ENCODE measurements at places on chromosomes 4 and X.

DNA sequence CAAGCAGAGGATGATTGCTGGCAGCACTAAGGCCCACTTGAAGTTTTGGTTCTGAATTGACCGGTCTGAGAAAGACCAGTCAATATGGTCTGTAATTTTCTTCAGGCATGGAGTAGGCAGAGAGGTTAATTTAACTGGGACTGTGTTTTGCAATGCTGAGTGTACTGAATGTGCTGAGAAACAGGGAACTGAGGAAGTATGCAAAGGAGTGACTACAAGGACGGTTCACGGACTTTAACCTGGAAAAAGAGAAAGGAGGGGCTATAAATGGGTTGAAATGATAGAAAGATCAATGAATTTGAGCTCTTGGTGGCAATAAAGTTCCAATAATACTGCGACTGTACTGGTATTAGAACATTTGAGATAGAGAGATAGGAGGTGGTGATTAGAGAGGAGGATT lies 84.5 kb downstream of the MAGEB17 start:
- no peak for DNase-seq

GRCh38 chr4:139523076-139523475 lies 32.9 kb downstream of the SETD7 start:
- DNase-seq = no peak

GRCh38 chr4:169383724-169384123 lies 113.0 kb upstream of the SH3RF1 start:
- no peak for DNase-seq

- DNase-seq = no peak
Observed at GRCh38 chr4:19324184-19324583, 927.5 kb upstream of the SLIT2 start.

- no peak for DNase-seq
Observed at GRCh38 chr4:73869130-73870055, at the start of gene CXCL1. CXCL1 (plus strand) TSS chr4:73869393; CDS start chr4:73869471, 78 bp downstream.

DNA sequence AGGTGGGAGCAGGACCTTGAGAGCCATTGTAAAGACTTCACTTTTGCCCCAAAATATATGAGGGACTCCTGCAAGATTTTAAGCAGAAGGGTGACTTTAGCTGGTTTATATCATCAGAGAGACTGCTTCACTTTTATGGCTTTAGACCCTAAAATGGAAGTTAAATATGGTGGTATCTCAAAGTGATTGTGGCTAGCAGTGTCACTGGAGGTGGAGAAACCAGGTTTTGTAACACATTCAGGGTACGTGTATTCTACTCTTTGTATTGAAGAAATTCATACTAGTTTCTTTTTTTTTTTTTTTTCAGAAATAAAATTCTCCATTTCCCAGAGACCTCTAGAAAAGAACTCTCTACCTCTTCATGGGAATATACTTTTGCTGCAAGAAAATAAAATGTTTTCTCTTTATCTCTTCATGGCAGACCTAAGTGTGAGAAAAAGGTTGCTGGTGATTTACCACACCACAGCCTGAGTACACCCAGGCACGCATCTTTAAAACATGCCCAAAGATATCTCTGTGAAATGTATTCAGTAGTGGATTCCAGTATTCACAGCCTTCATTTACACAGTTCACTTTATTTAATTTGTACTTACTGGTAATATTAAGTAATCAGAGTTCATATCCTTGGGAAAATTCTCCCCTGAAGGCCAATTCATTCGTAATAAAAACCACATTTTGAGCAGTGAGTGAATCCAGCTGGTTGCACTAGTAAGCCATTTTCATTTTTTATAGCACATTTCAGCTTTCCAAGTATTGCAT lies 74.3 kb upstream of the GUCY1A1 start:
- DNase-seq = no peak

- no peak for DNase-seq
Observed at GRCh38 chr4:38268837-38269236, 308.6 kb downstream of the PTTG2 start.

GRCh38 chr4:151992332-151993154 lies 231.7 kb upstream of the GATB start:
- no peak for DNase-seq

DNA sequence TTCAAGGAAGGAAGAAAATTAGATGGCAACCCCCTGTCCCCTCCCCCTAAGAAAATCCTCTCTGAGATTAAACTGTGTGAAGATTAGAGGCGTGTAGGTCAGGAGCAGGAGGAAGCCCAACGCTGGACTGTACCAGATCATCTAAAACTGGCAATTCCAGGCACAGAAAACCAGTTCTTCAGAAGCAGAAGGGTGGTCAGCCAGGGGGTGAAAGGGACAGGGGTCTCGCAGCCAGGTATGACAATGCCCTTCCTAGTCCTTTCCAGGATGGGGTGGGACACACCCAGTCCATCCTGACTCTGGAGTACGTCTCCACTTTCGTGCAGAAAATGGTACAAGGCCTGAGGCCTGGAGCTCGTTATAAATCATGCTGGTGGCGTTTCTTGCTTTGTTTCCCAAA lies 3.3 kb upstream of the RHOH start:
- no peak for DNase-seq

DNA sequence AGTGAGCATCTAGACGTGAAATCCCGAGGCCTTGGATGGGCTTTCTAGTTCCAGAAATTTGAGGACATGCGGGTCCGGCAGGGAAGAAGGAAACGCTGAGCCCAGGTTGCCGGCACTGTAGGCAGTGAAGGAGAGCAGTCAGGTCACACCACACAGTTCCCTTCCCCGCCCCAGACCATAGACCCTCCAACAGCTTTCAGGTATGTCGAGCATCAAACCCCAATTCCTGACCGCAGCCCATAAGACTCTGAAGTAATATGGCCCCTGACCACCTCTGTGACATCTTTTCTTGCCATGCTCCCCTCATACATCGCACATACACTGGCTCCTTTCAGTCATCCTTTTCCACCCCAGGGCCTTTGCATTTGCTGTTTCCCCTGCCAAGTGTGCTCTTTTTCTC lies 23.0 kb downstream of the RTL5 start:
- DNase-seq = no peak

GRCh38 chrX:106995678-106996077 lies 4.3 kb downstream of the MORC4 start:
- no peak for DNase-seq

DNA sequence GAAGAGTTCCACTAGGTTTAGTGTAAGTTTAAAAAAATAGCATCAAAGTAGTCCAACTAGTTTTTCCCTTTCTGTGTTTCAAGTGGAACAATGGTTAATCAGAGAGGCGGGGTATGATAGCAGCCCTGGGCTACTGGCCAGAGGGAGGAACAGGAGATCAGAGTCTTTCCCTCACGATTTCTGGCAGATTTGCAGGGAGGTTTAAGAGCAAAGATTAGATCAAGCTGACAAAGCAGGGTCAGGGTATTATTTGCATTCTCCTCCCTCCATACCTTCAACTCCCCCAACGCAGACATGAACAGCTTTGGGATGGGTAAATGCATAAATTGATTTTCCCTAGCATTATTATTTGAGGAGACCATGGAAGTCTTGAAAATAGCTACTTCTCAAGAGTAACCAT lies 277.6 kb upstream of the DIAPH2 start:
- DNase-seq = no peak

DNA sequence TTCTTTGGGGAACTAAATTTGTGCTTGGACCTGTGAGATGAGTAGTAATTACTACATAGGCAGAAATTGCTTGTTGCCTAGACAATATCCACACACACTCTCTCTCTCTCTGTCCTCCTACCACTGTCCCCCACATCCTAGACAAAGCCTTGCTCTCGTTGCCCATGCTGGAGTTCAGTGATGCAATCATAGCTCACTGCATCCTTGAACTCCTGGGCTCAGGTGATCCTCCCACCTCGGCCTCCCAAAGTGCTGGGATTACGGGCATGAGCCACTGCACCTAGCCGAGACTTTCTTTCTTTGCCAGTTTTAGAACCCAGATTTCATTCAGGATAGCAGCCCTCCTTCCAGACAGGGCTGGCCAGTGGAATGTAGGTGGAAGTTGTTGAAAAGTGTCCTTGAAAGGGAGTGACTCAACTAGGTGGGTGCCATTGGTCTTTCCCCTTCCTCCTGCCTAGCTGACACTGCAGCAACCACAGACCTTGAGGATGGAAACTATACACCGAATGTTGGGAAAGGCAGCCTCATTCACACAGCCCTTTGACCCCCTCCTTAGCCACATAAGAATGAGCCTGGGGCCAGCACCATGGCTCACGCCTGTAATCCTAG lies 16.8 kb upstream of the LAP3 start:
- DNase-seq = no peak

DNA sequence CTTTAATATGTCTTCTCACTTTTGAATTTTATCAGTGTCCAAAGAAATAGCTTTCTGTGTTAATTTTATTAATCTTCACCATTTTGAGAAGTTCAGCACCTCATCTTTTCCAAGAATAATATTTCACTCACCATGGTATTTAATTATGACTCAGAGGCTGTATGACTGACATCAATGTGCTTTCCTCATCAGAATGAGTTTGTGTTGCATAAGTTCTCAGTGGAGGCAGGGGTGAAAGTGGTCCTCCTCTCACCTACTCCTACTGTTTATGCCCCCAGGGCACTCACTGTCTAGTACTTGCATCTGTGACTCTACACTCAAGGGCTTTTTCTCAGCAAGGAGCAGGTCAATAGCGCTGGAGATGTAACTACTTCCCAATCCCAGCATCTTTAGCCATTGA lies 905.3 kb upstream of the INTU start:
- DNase-seq = no peak

- DNase-seq = no peak
Observed at GRCh38 chrX:35006361-35006760, 63.8 kb downstream of the FAM47B start.

- no peak for DNase-seq
Observed at GRCh38 chr4:87803421-87803820, 4.1 kb downstream of the IBSP start.

GRCh38 chrX:11109968-11110367 lies 1.2 kb upstream of the HCCS start:
- DNase-seq = no peak

GRCh38 chr4:52983563-52984303 lies 121.6 kb downstream of the RASL11B start:
- DNase-seq = no peak

DNA sequence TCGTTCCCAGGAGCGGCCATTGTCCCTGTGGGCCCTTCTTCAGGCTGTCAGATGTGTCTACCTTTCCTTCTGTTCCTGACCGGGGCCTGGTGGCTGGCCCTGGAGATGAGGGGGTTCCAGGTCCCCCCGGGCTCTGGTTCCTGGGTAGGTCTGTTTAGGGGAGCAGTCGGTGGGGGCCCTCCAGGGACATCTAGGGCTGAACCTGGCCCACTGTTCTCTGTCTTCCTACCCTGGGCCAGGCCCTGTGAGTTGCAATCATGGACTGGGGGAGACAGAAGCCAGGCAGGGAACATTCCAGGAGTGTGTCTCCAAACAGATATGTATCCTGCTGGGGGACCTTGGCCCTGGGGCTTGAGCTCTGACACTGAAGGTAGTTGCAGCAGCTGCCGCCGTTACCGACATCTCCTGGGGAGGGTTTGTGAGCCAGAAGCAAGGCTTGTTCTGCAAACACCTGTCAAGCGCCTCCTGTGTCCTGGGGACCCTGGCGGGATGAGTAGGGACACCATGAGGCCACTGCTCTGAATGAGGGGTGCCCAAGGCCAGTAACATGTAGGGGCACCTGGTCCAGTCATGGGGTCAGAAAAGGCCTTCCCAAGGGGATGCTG lies 49.5 kb upstream of the ADRA2C start:
- no peak for DNase-seq

DNA sequence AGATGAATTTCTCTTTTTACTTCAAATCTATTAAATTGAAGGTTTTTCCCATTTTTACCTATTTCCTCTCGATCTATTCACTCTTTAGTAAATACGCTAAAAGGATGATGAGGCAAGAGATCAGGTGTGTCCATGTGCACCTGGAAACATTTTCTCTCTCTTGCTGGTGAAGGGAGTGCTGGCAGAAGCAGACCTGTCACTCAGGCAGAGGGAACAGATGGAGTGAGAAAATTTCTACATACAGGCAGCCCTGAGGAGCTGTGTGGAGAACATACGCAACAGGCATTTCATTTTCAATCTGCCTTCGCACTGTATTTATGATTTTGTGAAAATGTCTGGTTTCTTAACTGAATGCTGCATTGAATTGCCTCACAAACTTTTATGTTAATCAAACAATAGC lies 249.5 kb downstream of the GPM6A start:
- DNase-seq = no peak

- no peak for DNase-seq
Observed at GRCh38 chr4:98026362-98026761, 116.9 kb downstream of the STPG2 start.

- DNase-seq = no peak
Observed at GRCh38 chr4:95839891-95840290, at the start of gene PDHA2. PDHA2 (plus strand) TSS chr4:95840093; CDS start chr4:95840151, 58 bp downstream.

- no peak for DNase-seq
Observed at GRCh38 chr4:48366611-48367010, 25.3 kb downstream of the SLAIN2 start.

DNA sequence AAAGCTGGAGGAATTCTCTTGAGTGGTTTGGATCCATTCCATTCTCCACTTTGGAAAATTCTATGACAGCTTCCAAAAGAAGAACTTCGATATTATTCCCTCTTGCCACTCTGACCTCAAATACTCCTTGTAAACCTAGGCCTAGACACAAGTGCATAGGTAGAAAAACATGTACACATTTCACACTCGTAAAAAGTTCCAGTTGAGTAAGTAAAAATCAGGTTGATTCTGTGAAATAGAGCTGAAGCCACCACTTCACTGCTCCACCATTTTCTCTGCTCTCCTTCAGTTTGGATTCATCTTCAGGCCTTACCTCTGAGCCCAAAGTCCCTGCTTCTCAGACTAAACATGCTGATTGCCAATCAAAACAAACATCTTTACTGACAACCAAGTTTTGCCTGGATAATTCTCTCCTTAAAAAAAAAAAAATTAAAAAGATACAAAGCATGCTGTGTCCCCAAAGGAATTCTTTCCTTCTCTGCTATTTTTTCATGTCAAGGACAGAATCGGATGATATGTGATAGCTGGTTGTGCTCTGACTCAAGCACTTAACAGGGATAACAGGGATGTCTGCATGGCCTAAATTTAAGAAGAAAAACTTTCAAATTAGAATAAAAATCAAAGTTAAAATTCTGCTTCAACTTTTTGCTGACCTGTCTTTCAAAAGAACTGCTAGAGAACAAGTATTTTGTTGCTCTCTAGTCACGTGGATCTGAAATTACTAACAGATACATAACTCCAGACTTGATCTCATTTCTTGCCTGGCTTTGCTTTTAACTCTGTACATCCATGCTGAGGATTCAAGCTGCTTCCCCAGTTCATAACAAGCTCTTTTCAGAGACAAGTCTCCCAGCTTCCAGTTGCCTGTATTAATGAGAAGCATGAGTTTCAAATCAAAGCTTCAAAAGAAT lies 420.9 kb upstream of the INTU start:
- DNase-seq = no peak

Measured in nucleus accumbens (tissue), 56 donors.